Dermis blood vessel endothelial cell (primary cell): ENCODE measurements at places on chromosomes 7 and 10.

DNA sequence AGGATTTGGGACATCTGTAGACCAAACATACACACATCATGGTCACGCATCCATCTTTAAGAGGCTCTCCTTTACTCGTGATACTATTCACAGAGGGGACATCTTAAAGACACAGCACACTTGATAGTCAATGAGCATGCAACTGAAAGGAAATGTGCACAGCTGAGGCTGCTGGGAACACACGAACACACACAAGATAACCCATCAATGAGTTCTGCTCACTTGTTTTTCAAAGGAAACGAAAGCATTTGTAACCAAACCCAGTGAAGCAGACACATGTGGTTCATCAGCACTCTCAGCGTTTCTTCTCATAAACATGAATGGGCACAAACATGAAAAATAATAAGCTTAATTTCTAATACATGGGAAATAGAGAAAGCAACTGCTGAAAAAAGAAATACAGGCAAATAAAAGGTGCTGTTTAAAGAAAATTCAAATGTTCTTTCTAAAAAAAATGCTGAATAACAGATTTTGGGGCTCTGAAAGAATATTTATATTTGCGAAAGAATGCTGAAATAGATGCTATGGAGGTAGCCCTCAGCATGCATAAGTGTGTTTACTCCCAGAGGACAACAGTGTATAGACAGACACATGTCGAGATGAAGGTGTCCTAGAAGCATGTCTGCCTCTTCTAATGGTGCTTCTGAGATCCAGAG, 59.7 kb upstream of the LAMB4 start:
- no peak for DNase-seq

GRCh38 chr7:71595176-71595575, 463.2 kb downstream of the GALNT17 start:
- no peak for DNase-seq

- DNase-seq, result peak; percentile 8
These were observed 50.6 kb downstream of the ADAMTS14 start for GRCh38 chr10:70722820-70723424.

DNA sequence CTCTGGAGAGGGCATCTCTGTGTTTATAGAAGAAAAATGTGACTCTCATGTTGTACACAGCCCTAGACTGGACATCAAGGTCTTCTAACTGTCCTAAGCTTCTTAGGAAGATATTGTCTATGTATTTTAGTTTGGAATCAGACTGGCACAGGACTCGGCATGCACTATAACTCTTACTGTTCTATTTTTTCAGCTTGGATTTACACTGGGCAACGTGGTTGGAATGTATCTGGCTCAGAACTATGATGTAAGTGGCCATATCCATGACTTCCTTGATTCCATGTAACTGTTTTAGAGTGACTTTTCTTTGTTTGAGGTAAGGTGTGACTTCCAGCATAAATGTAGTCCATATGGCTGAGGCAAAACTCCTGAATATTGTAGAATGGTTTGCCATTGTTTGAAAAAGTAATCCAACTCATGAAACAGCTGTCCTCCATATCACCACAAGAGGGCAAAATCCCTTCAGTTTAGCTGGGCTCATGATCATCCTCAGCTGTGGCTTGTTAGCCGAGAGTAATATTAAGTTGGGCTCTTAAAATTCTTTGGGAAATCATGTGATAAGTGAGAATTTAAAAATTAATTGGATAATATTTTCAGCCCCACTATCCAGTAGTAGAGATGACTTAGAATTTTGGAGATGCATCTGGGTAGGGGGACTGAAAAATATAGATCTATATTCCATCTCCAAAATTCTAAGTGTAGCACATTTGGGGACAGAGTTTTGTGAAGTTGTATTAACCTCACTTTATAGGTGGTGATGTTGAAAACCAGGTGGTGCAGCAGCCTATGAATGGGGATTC, 10.4 kb downstream of the STMP1 start:
- DNase-seq, result peak; percentile 91

DNA sequence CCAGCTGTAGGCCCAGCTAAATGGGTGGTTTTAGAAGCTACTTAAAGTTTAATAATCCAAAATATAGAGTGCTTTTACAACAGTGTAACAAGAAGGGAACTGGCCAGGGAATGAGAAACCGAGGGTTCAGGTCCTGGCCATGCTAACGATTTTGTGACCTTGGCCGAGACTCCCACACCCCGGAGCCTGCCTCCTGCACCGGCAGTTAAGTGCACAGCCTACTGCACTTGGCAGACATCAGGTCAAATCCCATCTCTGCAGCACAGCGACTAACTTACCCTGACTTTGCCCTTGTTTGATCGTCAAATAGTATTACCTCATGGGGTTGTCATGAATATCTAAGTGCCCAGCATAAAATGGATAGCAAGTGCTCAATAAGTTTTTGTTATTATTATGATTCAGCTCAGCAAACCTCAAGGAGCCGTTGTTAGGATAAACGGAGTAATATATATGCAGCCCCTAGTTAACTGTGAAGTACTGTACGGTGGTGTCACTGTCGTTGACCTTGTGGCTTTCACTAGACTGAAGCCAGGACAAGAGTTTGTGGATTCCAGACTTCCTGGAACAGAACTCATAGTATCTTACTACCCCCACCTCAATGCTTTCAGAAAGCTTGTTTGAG, 35.5 kb downstream of the LYZL1 start:
- DNase-seq, result no peak

GRCh38 chr10:50851884-50852671, 33.3 kb downstream of the A1CF start:
- no peak for DNase-seq

DNA sequence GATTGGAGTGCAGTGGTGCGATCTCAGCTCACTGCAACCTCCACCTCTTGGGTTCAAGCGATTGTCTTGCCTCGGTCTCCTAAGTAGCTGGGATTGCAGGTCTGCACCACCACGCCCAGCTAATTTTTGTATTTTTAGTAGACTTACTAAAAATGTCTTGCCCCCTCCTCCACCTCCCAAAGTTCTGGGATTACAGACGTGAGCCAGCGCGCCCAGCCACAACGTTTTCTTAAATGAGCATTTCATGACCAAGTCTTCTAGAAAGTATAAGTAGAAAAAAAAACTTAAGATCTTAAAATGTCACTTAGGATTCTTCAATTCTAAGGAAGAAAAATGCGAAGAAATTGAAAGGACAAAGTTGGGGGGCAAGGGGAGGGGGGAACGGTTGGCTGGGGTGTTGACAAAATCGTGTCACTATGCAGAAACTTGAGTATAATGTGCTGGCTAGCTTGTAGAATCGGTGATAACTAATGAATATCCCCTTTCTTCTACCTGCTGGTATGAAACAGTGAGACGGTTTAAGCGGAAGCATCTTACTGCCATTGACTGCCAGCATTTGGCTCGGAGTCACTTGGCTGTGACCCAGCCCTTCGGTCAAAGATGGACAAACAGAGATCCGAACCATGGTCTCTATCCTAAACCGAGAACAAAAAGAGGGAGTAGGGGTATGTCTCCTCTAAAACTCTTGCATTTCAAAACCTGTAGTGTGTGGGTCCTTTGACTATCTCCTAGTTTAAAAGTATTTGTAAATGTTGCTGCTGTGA, 12.7 kb downstream of the FBH1 start:
- DNase-seq, result no peak

DNA sequence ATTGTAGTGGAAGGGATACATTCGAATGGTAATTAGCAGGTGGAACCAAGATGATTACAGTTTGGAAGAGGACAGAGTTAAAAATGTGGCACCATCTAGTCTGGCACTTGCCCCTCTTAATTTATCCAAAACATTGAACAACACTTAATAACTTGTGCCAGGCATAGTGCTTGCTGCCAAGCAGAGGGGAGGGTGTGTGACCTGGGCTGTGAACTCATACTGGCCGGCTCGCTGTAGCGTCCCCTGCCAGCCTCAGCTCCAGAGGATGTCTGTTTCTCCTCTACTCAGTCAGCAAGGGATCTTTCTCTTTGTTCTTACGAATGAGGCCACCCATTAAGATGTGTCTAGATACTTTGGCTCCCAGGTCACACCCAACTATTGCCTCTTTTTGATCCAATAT, 179.4 kb upstream of the INHBA start:
- no peak for DNase-seq
